ENCODE measurements at places on chromosomes 1 and 21.

DNA sequence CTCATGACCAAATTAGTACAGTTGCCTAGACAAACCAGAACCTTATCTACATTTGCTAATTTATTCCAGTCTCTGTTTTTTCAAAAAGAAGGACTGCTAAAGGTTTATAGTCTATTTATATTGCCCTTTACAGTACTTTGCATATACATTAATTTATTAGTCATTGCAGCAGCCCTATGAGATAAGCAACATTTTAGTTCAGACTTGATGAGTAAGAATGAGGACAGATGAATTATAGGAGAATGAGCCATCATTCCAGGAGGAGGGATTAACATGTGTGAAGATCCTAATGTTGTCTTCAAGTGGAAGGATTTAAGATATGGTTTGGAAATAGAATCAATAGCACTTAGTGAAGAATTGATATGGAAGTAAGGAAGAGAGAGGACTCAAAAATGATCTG lies 152.4 kb downstream of the KCTD3 start:
- DNase-seq, result no peak

DNA sequence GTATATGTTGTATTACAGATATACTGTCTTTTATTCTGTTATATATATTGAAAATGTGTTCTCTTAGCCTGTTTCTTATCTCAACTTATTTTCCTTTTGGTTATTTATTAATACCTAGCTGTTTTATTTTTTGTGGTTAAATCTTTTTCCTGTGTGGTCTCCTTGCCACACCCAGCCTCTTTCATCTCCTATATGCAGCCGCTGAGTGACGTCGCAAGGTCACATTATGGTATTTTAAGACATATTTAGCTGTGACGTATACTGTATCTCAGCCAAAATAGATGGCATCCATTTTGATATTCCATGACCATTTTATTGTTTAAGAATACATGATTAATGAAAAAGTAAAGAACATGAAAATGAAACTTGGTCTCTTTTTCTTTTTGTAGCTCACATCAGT lies 29.1 kb downstream of the CENPF start:
- peak; percentile 51 for DNase-seq

DNA sequence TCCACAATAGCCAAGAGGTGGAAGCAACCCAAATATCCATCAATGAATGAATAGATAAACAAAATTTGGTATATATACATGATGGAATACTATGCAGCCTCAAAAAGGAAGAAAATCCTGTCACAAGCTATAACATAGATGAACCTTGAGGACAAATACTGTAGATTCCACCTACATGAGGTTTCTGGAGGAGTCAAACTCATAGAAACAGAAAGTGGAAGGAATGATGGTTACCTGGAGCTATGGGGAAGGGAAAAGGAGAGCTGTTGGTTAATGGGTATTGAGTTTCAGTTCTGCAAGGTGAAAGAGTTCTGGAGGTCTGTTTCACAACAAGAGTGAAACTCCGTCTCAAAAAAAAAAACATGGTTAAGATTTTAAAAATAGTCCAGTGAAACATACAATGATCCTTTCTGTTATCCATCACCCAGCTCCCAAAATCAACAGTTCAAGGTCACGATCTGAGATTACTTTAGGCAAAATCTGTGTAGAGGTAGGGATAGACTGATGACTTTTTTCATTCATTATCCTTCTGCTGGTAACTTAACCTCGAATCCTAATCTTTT lies 80.8 kb upstream of the HNRNPU start:
- no peak for DNase-seq

DNA sequence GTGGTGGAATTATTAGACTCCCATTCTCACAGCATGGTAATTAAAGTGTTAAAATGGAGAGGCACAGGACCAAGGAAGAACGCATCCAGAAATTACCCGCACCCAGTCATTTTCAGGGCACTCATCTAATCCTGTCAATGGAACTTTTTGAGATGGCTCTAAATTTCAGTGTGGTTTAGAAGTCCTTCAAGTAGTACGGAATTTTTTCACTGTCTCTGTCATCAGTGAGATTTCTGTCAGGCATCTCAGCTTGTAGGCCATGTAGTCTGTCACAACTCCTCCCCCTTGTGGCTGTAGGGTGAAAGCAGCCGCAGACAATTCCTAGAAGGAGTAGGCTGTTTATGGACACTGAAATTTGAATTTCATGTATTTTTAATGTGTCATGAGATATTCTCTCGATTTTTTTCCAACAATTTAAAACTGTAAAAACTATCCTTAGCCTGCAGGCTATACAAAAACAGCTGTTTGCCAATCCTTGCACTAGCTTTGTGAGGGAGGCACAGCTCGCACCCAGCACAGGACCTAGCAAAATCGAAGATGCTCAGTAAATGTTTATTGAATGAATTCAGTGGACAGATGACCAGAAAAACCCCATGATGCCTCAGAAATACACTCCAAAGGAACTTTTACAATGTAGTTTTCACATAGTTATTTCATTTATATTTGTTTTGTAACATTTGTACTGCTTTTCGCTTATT lies 6.6 kb upstream of the NUP133 start:
- DNase-seq, result peak; percentile 65

GRCh38 chr1:110065841-110066240 lies 4.6 kb downstream of the ALX3 start:
- no peak for DNase-seq

- DNase-seq, result no peak
These were observed 32.1 kb upstream of the TTC34 start for GRCh38 chr1:2833454-2834145.

DNA sequence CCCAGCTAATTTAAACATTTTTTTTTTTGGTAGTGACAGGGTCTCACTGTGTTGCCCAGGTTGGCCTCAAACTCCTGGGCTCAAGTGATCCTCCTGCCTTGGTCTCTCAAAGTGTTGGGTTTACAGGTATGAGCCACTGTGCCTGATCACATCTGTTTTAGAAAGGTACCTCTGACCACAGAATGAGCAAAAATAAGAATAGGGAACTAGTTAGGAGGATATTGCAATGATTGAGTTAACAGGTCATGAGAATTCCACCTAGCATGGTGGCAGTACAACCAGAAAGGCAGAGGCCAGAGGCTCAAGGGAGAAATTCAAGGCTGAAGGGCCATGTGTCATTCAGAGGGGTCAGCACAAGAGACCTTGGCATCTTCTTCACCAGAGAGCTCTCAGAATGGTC lies 49.6 kb downstream of the ELAPOR1 start:
- DNase-seq, result no peak

- DNase-seq, result no peak
These were observed 76.5 kb upstream of the ADAMTS5 start for GRCh38 chr21:27043377-27043776.

GRCh38 chr1:63411066-63411465 lies 43.6 kb downstream of the ALG6 start:
- DNase-seq, result no peak

GRCh38 chr1:145786271-145786670 lies 37.6 kb downstream of the RNF115 start:
- DNase-seq, result no peak

GRCh38 chr1:9890224-9890731 lies 19.8 kb downstream of the CTNNBIP1 start:
- no peak for DNase-seq

DNA sequence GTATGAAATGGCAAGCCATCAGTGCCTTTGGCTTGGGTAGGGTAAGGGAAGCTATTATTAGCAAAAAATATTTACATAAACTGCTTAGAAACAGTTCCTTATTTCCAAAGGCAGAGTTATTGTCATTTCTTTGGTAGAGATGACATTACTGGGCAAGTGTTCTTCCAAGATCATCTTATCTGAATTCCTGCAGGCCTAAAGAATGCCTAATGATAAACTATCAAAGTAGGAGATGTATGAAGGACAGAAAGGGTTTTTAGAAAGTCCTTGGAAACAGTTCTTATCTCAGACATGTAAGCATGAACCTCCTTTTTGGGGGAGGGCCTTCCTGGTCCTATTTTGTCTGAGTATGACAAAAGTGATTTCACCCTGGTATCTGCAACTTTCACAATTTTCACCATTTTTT lies 5.1 kb upstream of the FRRS1 start:
- no peak for DNase-seq

- no peak for DNase-seq
These were observed 295.4 kb downstream of the AGBL4 start for GRCh38 chr1:49728377-49728776.

GRCh38 chr1:172931761-172932160 lies 119.0 kb downstream of the TNFSF18 start:
- no peak for DNase-seq

DNA sequence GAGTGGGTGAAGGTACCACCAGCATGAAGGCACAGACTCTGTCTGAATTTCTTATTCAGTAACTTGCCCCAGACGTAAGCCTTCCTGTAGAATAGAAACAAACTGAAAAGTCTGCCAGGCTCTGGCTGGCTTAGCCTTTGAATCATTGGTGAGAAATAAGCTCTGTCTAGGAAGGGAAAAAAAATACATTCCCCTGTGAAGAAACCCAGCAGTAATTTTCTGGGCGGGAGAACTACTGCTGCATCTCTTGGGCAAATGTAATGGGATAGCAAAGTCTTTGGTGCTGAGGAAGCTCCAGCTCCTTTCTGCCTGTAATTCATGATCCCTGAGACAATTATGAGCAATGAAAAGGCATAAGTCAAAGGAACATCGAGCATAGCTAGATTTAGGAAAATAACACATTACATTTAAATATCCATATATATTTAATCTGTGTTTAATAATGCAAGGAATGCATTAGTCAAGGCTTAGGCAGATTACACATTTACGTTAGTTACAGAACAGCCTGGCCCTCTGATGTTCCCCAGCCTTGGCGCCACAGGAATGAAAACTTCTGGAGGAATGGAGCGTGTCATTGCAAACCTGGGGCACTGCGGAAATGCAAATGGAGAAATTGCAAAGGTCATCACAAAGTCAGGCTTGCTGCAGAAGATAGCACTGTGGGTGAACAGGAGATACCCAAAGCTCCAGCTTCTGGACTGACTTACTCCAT lies 216.3 kb upstream of the CAMK1G start:
- no peak for DNase-seq

GRCh38 chr21:31471865-31472264 lies 127.8 kb upstream of the TIAM1 start:
- no peak for DNase-seq

- no peak for DNase-seq
These were observed 55.0 kb upstream of the MACF1 start for GRCh38 chr1:39149509-39149908.

GRCh38 chr1:197614916-197615692 lies 160.2 kb downstream of the DENND1B start:
- peak; percentile 2 for DNase-seq

DNA sequence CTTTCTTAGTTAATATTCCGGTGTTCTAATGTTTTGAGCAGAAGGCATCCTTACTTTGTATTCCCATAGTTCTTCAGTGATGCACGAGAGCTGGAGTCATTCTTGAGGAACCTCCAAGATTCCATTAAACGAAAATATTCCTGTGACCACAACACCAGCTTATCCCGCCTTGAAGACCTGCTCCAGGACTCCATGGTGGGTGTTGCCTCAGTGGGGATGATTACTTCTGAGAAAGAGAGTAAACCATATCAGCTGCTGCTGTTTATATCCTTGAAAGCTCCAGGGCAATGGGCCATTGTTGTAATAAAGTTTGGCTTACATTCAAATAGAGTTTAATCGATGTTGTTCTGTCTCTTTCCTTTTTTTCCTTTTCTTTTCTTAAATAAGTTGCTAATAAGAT lies 93.1 kb downstream of the MACF1 start:
- DNase-seq, result no peak

DNA sequence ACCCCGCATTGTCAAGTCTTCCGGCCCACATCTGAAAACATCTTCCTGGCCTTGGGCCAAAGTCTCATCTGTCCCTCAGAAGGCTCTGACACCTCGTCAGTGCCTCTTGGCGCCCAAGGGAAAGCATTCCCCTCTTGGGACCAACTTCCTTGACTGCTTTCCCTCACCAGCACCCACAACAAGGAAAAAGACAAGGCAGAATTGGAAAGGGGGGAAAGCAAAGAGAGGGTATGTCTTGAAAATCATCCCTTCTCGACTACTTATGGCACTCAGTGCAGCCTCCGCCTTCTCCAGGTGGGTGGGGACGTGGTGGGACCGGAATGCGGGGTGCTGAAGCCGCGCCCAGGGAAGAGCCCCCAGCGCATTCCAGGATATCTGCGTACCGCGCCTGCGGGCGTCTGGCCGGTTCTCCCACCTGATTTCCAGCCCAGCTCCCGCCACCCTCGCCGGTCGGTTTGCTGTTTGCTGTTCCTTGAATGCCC lies 554 bp upstream of the SLC39A1 start:
- no peak for DNase-seq

GRCh38 chr21:42143111-42143510 lies 72.0 kb downstream of the UMODL1 start:
- no peak for DNase-seq

GRCh38 chr1:10682449-10683309 lies 113.8 kb downstream of the CASZ1 start:
- no peak for DNase-seq

DNA sequence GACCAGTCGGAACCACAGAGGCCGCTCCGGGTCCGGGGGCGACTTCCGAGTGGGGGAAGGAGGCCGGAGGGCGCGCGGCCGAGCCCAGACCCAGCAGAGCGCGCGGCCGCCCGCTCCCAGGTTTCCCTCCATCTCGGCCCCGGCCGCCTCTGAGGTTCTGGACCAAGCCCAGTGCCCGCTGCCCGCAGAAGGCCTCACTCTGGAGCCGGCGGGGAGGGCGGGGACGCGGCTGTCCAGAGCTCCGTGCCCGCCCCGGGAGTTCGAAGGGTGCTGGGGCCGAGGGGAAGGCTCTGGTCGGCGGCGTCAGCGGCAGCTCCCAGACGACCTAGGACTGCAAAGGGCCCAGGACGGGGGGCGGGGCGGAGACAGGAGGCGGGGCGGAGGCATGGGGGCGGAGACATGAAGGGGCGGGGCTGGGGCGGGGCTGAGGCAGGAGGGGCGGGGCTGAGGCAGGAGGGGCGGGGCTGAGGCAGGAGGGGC lies 48.0 kb upstream of the SLC19A1 start:
- peak; percentile 61 for DNase-seq

- no peak for DNase-seq
These were observed 49.1 kb upstream of the CTTNBP2NL start for GRCh38 chr1:112346801-112347350.

DNA sequence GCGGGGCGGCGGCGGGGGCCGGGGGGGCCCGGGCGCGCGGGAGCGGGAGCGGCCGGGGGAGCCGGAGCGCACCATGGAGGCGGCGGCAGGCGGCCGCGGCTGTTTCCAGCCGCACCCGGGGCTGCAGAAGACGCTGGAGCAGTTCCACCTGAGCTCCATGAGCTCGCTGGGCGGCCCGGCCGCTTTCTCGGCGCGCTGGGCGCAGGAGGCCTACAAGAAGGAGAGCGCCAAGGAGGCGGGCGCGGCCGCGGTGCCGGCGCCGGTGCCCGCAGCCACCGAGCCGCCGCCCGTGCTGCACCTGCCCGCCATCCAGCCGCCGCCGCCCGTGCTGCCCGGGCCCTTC lies 546 bp downstream of the SKI start:
- DNase-seq, result no peak

- no peak for DNase-seq
These were observed 31.0 kb downstream of the ILDR2 start for GRCh38 chr1:166944186-166944967.

- no peak for DNase-seq
These were observed at the start of gene CD1C for GRCh38 chr1:158289811-158290210. Gene CD1C (plus strand): TSS chr1:158289923. CDS start chr1:158290065, 142 bp downstream.

GRCh38 chr1:58324558-58324957 lies 222.0 kb downstream of the OMA1 start:
- no peak for DNase-seq

- DNase-seq, result no peak
These were observed 498.9 kb downstream of the ADGRL2 start for GRCh38 chr1:82299656-82300055.

Data from CD4-positive, alpha-beta T cell treated with Interferon gamma for 1 hour (primary cell).